ENCODE measurements at places on chromosomes 1 and 21.
A peak's percentile ranks its signal among the peaks of the same experiment; 100 is the strongest.

GRCh38 chr1:38815903-38816627 lies 43.5 kb downstream of the RRAGC start:
- no peak overlapping the region for H3K27ac ChIP-seq
- peaks cover 4% of the 10 kb centered on the region for H3K4me1 ChIP-seq
- H3K4me3 ChIP-seq = no peak overlapping the region
- DNase-seq = no peak
- no peaks in the 10 kb centered on the region for H3K36me3 ChIP-seq
- peaks cover 43% of the 10 kb centered on the region for H3K27me3 ChIP-seq

- no peak overlapping the region for H3K27ac ChIP-seq
- no peaks in the 10 kb centered on the region for H3K27me3 ChIP-seq
- no peaks in the 10 kb centered on the region for H3K36me3 ChIP-seq
- no peaks in the 10 kb centered on the region for H3K4me1 ChIP-seq
- DNase-seq = no peak
- no peak overlapping the region for H3K4me3 ChIP-seq
These were observed 263.5 kb upstream of the PLD5 start for GRCh38 chr1:242787968-242788367.

DNA sequence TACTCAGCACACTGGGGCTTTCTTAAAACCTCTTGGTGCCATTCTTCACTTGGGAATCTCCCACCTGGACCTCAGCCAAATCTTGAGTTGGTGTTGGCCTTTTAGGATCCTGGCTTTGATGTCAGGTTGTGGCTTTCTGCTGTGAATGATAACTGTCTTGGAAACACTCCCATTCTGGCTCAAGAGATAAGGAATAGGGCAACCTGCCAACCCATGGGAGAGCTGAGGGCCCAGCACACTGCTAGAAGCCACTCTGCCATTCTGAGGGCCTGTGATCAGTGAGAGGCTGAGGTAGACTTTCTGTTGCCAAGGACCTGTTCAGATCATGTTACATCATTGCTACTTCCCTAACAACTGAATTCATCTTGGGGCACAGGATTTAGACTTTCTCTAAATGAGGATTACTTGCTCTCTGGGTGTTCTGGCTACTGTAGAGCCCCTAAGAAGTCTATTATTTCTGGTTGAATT lies 45.8 kb downstream of the TTC39A start:
- H3K4me1 ChIP-seq = no peaks in the 10 kb centered on the region
- no peaks in the 10 kb centered on the region for H3K36me3 ChIP-seq
- no peak overlapping the region for H3K27ac ChIP-seq
- DNase-seq = no peak
- no peaks in the 10 kb centered on the region for H3K27me3 ChIP-seq
- no peak overlapping the region for H3K4me3 ChIP-seq

DNA sequence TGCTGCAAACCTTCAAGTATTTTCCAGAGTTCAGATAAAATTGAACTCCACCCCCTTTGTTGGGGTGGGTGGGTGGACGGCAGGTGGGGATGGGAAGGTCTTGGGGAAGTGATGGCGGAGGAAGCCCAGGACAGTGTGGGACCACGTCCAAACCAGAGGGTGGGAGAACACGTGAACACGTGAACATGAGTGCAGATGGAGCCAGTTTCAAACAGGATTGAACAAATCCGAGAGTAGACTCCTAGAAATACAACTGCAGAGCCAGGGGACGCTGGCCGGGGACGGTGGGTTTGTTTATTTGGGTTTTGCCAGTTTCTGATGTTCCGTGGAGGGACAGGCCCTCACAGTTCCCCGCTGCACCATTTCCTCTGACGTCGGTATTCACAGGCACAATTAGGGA lies 2.9 kb downstream of the KRTAP10-2 start:
- H3K4me1 ChIP-seq = peaks cover 9% of the 10 kb centered on the region
- no peaks in the 10 kb centered on the region for H3K36me3 ChIP-seq
- peak; percentile 41 for DNase-seq
- peak overlapping the region; percentile 50 for H3K27ac ChIP-seq
- no peak overlapping the region for H3K4me3 ChIP-seq

DNA sequence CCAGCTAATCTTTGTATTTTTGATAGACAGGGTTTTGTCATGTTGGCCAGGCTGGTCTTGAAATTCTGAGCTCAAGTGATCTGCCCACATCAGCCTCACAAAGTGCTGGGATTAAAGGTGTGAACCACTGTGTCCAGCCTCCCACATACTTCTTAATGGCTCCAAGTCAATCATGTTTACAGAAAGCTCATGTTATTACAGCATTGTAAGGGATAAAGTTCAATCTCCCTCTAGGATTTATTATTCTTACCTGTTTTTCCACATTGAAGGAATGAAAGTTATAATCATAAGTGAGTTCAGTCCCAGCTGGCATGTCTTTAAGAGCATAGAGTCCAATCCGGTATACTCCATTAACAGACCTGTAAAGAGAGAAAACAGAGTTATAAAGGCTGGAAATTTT lies 39.4 kb downstream of the RUSC1 start:
- no peak overlapping the region for H3K27ac ChIP-seq
- DNase-seq = no peak
- H3K4me3 ChIP-seq = no peak overlapping the region

- no peaks in the 10 kb centered on the region for H3K27me3 ChIP-seq
- no peaks in the 10 kb centered on the region for H3K36me3 ChIP-seq
- no peak overlapping the region for H3K4me3 ChIP-seq
- H3K27ac ChIP-seq = no peak overlapping the region
- no peak for DNase-seq
- no peaks in the 10 kb centered on the region for H3K4me1 ChIP-seq
These were observed 62.9 kb downstream of the TRABD2B start for GRCh38 chr1:47934243-47934805.

GRCh38 chr1:218705911-218706893 lies 361.1 kb downstream of the TGFB2 start:
- H3K27me3 ChIP-seq = no peaks in the 10 kb centered on the region
- H3K36me3 ChIP-seq = no peaks in the 10 kb centered on the region
- H3K27ac ChIP-seq = no peak overlapping the region
- H3K4me3 ChIP-seq = no peak overlapping the region
- no peaks in the 10 kb centered on the region for H3K4me1 ChIP-seq
- no peak for DNase-seq

Data from H1 (cell line).